ENCODE measurements at places on chromosomes 2 and 18. TPM values are rescaled to one million over a fixed set of nuclear protein-coding genes. Genes with fewer than 3 reads are reported as not detected.

The CD207 gene
- total RNA-seq: not detected

DNA sequence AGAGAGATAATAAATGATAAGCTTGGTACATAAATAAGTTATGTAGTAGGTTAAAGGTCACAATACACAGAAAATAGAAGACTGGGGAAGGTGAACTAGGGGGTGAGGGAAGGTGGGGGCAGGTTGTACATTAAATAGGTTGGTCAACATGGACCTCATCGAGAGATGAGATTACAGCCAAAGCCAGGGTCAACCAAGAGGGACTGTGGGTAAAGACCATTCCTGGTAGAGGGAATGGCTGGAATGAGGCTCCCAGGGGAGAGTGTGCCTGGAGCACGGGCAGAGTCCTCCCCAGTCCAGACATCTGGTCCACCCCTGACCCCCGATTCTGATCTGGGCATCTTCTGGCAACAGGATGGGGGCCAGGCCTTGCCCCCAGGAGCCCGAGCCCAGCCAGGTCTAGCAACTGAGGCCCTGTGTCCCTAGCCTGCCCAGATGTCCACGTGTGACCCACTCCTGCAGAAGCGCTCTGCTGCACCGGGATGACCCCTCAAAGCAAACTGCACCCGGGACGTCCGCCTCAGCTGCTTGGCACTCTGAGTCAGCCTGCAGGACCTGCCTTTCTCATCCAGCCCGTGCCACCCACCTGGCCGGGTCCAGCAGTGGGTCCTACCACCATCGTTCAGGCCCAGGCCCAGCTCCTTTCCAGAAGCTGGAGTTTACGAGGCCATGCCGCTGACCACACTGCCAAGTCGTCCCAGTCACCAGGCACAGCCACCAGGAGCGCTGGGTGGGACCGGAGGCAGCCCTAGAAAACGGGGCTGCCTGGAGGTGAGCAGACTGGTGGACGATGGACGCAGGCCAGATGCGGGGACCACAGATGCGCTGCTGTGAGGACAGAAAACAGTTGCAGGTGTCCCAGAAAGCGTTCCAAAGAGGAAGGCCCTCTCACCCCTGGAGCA, 56.2 kb upstream of the ID2 start:
- no peak for DNase-seq

The HOXD12 gene
- not detected for total RNA-seq

DNA sequence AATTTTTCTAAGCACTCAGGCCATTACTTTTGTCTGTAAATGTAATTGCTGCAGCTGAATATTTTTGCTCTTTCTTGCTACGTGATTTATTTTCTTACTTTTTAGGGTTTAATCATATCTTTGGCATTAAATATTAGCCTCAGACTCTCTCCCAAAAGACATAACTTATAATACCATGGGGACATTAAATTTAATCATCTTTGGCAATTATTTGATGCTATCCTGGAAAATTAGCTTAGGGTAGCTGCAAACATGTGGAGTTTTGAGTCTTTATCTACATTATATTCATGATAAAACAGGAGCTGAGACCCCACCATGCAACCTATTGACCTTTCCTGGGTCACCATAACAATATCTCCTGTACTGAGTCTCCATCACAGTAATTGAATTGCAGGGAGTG, 59.1 kb upstream of the EDAR start:
- DNase-seq: no peak

DNA sequence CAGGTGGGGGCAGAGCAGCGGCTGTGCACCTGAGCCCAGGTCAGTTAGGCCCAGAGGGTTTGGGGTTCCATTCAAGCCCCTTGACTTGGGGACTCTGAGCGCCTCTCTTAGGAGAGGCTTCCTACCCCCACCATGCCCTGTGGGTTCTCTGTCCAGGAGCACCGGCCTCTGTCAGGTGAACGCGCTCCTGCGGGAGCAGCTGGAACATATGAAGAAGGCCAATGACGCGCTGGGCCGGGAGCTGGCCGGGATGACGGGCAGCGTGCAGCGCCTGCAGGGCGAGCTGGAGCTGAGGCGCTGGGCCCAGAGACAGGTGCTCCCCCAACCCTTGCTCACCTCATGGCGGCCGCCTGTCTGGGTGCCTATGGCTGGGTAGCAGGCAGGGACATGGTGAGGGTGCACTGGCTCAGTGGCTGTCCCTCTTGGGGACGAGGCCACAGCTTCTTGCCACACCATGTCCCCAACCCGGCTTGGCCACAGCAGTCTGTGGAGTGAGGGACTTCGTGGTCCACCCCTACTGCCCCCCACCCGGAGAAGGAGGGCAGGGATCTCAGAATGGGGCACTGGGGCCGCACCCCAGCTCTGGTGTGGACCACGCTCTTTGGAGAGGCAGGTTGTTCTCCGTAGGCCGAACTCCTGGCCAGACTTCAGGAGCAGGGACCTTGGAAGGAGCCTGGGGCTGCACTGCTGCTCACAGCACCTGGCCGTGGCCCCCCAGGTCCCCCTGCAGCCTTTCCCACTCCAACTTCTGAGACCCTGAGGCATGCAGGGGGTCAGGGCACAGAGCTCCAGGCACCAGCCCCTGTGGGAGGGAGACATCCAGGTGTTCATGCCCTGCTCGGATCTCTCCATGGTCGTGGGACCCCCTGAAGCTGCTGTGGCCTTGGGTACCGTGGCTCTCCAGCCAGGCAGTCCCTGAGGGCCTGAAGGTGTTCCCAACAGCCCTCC, 19.7 kb downstream of the CROCC2 start:
- DNase-seq: no peak

Data from IMR-90 (cell line).